ENCODE measurements at places on chromosomes 7 and 10.

GRCh38 chr10:76305930-76306615 is 874.6 kb downstream of the LRMDA start:
- DNase-seq = no peak

DNA sequence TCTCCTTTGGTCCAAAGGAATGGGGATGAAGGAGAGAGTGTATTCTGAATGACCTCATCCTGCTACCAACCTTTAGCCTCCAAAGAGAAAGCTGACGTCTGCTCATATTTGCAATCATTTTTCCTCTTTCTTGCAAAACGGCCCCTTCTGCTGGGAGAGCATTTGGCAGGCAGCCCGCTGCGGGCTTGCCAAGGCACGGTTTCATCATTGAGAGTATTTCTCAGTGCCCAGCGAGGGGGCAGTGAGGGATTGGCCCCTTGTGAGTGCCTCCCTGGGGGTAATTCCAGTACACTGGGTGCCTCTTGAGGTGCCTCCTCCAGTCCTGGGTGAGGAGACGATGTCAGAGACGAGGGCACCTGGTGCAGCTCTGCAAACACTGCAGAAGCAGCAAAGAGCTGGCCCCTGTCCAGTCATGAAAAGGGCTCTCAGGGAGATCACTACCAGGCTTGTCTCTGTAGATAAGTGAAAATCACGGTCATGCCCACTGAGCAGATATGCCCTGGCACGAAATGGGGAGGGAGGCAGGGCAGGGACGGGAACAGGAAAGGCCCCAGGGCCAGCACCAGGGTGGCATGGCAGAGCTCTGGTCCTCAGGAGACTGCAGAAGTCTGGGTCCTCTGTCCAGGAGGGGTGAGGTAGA is 48.7 kb upstream of the SHH start:
- DNase-seq = peak; percentile 51

DNA sequence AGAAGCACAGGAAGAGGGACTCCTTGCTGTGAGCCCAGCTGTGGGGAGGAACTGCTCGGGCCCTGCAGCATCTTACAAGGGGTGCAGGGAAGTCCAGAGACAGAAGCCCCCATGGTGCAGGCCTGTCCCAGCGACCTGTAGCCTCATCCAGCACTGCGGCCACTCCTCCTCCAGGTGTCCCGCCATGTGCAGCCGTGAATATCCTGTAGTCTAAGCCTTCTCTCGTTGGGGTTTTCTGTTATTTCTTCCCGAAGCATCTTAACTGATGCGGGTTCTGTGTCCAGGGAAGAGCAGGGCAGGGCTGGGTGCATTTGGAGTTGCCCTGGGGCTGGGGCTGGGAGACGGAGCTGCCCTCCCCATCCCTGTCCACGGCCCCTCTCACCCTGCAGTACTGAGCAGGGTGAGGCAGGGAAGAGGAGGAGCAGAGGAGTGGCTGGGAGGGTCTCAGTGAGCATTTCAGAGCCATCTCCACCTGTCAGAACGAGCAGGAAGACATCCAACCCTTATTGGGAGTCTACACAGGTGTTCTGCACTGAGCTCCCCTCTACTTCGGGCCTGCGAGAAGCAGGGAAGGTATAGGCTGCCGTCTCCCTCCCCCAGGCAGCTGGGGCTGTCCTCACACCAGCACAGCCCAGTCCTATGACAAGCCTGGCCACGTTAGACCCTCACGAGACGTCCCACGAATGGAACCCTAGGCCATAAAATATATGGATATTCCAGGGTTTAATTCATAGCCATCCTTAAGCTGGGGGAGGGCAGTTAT is 494.5 kb downstream of the DNAJB6 start:
- no peak for DNase-seq

- DNase-seq = peak; percentile 30
Observed at GRCh38 chr7:70093205-70093904, 495.1 kb downstream of the AUTS2 start.

GRCh38 chr10:34613491-34613890 is 201.6 kb downstream of the PARD3 start:
- DNase-seq = no peak

DNA sequence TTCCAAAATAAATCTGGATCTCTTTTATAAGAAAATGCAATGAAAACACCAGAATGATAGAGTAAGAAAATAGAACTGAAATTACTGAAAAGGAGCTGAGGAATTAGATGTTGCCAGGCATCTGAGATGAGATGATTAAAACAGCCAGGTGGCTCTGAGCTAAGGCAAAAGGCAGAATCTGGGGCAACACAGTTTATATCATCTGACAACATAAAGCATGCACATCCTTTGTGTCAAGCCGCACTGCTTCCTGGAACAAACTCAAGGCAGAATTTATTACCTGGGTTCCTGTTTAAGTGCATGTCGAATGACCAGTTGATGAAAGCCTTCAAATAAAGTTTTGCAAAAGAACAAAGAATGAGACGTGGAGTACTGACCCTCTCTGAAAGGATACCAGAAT is 247.0 kb downstream of the SNX10 start:
- no peak for DNase-seq

DNA sequence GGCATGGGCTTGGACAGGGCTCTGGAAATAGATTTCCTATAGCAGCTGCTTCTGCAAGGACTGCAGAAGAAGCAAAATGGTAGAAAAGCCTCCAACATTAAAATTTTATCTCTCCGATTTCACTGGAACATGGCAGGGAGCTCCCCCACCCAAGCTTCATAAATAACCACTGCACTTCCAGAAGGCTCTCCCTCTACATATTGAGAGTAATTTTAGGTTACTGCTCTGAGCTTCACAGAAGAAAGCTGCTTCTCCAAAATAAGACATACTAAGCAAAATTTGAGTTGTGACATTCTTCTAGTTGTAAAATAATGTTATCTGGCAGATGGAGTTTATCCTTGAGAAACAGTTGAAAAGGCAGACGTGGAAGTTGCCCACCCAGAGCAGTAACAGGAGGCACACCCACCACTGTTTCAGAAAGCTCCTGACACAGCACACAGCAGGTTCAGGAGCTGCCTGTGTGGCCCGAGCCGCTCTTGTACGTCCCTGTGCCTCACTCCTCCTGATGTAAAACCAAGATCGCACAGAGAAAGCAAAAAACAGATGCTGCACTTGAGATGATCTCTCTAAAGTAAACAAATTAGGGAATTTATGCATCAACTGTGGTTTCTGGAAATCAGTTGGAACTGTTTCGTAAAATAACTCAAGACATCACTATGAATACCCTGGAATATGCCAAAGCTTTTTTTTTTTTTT is 621.0 kb downstream of the PARD3 start:
- no peak for DNase-seq

DNA sequence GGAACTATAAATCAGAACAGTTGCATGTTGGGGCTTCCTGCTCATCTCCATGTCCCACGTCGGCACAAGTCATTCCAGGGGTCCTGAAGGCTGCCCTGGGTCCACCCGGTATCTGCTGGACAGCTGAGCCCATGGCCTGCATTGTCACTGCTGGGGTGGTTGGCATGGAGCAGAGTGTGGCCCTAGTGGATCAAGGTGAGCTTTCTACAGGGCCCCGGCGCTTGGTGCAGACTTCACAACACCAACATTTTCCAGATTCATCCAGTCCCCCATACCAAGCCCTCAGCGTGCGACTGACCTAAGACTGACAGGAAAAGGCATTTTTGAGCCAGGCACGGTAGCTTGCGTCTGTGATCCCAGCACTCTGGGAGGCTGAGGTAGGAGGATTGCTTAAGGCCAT is 175.5 kb upstream of the LYZL2 start:
- no peak for DNase-seq

- DNase-seq = no peak
Observed at GRCh38 chr7:92253251-92253650, 7.5 kb downstream of the ANKIB1 start.

DNA sequence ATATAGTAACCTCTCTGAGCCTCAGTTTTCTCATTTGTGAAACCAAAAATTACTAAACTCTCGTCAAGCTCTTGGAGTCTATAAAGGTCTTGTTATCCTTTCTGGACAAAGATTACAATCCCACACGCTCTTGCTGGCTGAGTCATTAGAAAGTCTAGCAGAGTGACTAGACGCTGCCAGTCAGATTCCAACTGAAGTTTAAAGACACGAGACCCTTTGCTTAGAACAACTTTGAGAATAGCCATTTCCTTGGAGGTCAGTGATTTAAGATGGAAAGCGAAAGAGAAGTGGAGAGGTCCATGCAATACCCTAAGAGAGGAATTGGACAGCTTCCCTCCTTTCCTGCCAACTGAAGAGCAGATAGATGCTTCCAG is 119.5 kb downstream of the APBB1IP start:
- no peak for DNase-seq

DNA sequence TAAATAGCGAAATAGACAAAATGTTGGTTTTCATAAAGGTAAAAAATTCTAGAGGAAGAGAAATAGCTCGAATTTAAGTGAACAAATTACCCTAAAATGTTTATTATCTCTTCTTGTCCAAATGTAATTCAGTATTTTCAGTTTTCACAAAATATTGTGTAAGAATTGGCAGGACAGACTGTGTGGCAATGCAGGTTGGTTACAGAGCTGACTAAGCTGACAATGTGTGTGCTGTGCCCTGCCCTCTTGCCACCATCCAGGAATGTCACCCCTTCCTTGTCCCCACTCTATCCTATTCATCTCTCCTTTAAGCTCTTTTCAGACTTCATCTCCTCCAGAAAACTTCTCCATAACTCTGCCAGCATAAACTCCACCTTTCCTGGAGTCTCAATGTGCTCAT is 46.1 kb downstream of the COL28A1 start:
- DNase-seq = no peak

DNA sequence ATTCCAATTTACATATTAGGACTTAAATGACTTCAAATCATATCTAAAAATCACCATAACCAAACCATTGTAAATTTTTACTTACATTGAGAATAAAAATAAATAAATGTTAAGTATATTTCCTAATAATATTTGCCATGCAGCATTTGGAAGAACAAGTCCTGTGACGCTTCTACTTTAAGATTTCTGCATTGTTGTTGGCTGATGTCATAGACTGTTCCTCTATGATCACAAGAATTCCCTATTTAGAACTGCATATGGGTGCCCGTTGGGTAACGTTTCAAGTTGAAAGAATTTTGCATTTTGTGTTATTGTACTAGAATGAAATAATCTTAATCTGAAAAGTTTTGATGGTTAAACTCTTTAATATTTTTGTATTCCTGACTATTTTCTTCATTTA is 5.1 kb upstream of the ITGB1 start:
- DNase-seq = no peak

- no peak for DNase-seq
Observed at GRCh38 chr10:42491001-42491592, 147.3 kb downstream of the ZNF33B start.

DNA sequence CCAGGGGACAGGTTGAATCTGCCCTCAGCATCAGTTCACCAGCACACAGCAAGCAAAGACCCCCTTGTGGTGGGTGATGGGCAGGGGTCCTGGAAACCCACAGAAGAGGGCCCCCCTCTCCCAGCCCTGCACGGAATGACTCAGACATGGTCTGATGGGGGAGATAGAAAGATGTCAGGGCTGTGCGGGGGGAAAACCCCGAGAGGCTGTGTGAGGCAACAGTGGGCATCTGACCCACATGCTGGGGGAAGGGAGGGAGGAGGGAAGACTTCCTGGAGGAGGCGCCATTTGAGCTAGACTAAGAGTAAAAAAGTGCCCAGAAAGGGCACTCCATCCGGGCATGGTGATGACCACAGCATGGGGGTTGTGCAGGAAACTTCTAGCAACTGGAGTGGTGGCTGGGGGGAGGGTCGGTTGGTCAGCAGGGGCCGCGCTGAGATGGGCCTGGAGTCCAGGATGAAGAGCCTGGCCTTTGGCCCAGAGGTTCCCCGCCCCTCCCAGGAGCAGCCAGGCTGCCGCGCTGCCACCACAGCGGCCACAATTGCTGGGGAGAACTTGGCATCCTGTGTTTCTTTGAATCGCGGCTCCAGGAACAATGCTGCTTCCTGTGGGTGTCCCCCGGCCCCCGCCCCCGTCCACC is 2.5 kb downstream of the LFNG start:
- DNase-seq = peak; percentile 68

DNA sequence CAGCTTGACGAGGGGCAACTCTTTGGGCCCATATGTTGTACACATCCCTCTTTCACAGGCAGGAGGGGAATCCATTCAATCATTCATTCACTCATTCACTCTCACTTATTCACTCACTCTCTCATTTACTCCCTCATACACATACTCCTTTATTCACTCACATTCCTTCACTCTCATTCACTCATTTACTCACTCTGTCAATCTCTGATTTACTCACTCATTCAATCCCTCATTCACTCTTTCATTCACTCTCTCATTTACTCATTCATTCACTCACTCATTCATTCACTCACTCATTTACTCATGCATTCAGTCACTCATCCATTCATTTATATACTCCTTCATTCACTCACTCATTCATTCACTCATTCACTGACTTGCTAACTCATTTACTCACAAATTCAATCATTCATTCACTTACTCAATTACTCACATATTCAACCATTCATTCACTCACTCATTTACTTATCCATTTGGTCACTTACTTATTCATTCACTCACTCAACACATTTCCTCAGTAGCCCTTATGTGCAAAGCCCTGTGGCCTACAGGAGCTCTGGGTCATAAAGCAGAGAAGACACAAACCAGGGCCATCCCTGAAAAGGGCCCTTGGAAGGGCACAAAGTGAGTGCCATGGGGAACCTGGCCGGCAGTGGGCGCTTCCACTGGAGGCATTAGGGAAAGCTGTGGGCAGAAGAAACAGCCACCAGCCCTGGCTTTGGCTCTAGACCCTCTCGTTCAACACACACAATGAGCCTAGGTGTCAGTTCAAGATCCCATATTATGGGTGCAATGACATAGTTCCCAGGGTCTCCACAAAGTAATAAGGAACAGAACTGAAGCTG is 26.0 kb downstream of the HIP1 start:
- DNase-seq = no peak

DNA sequence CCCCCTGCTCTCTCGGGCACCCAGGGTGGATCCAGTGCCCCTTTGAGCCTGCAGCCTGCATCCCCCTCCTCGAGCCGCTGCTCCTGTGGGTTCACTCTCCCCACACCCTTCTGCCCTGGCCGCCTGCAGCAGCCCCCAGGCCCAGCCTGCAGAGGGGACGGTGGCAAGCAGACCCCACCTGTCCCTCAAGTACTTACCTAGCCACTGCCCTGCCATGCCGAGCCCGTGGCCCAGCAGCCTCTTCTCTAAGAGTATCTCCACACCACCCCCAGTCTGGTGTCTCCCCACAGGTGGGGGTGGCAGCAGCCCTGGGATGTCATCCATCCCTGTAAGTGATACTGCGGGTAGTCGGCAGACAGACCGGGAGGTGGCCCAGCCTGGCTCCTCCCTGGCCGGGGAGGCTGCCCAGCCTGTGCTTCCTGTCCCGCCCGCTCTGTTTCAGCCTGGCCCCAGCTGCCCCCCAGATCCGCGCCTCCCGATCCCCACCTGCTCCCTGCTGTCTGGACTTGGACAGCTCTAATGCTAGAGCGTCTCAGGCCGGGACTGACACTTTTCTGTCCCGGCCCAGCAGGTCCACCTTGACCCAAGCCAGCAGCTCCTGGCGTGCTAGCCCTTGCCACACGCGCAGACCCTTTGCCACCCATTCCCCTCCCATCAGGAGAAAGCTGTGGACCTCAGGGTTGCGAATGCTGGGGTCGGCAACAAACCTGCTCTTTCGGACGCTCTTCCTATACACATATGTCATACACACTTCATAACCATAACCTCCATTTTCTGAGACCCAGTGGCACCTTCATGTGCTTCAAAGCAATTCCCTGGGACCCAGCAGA is 25.0 kb downstream of the YKT6 start:
- DNase-seq = peak; percentile 22

- DNase-seq = peak; percentile 39
Observed at GRCh38 chr10:5297466-5297865, 67.3 kb upstream of the UCN3 start.

Measured in left ventricle myocardium superior (tissue), 1 donor.